ENCODE measurements at places on chromosomes 4 and X. TPM values are rescaled to one million over a fixed set of nuclear protein-coding genes. Genes with fewer than 3 reads are reported as not detected.

The KLHL34 gene
- polyA plus RNA-seq, result 0.06 TPM

The GRIA3 gene
- 2.1 TPM for polyA plus RNA-seq

The FSTL5 gene
- polyA plus RNA-seq, result 1.1 TPM

The GLRA2 gene
- polyA plus RNA-seq, result 0.19 TPM

The MAGEA9B gene
- polyA plus RNA-seq, result not detected

GRCh38 chrX:54352677-54353076 is 5.2 kb downstream of the WNK3 start:
- no peak for DNase-seq

DNA sequence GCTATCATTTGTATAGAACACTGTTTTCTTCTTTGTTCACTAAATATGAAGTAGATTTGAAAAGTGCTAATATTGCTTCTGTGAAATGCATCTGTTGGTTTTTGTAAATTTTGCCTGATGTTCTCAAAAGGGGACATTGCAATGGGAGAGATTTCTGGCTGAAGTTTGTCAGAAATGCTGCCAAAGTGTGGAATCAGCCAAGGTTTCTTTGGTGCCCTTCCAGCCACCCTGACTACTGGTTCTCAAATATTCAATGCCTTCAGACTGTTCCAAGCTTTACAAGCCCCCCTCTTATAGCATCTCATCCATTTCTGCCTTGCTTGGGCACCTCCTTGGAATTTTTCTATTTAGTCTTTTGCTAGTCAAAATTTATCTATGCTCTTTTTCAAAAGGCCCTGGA is 60.6 kb upstream of the TMLHE start:
- no peak for DNase-seq

- DNase-seq, result no peak
Observed at GRCh38 chrX:69282893-69283690, 117.8 kb upstream of the PJA1 start.

GRCh38 chr4:67712000-67712625 is 11.2 kb upstream of the UBA6 start:
- DNase-seq, result no peak
